ENCODE measurements at places on chromosomes 5 and 9. TPM values are rescaled to one million over a fixed set of nuclear protein-coding genes. Genes with fewer than 3 reads are reported as not detected.

Gene CCL21
- not detected for total RNA-seq

Gene SLC44A1
- 8.2 TPM for total RNA-seq

Gene FGFR4
- total RNA-seq: 1.2 TPM

Gene ARPC5L
- total RNA-seq: 29.3 TPM

Gene ACER2
- 4.2 TPM for total RNA-seq

Gene IL33
- total RNA-seq: not detected

Gene SPINK4
- not detected for total RNA-seq

Gene PCDHGA4
- total RNA-seq: 0.21 TPM

Gene BTNL8
- not detected for total RNA-seq

Gene PAEP
- total RNA-seq: not detected

Gene SLC6A19
- not detected for total RNA-seq

Gene HAVCR2
- 27.3 TPM for total RNA-seq

Gene GPR150
- 0.42 TPM for total RNA-seq

Gene SMIM33
- total RNA-seq: not detected

Gene ATP6V1G1
- total RNA-seq: 265 TPM

Gene FRMPD1
- total RNA-seq: not detected

Gene PCSK1
- total RNA-seq: not detected

Gene TGFBI
- 159 TPM for total RNA-seq

Gene SEC16A
- total RNA-seq: 38.0 TPM

Gene AK1
- 3.7 TPM for total RNA-seq

Gene VCAN
- total RNA-seq: 549 TPM

Gene PTPDC1
- 3.9 TPM for total RNA-seq

Gene DMRTA1
- total RNA-seq: under 0.01 TPM

Gene RALGPS1
- total RNA-seq: 8.2 TPM

Gene TAF11L11
- not detected for total RNA-seq

Gene NOXA1
- 2.2 TPM for total RNA-seq

Gene CACNA1B
- total RNA-seq: under 0.01 TPM

Gene SHISAL2B
- total RNA-seq: not detected

Gene KIF24
- total RNA-seq: 0.21 TPM

Gene PCDHAC2
- not detected for total RNA-seq

Gene RASA1
- 12.0 TPM for total RNA-seq

Gene CCDC171
- total RNA-seq: 1.3 TPM

Gene KIF4B
- total RNA-seq: not detected

Gene GABRG2
- total RNA-seq: under 0.01 TPM

Gene PCA3
- under 0.01 TPM for total RNA-seq

Gene GNA14
- not detected for total RNA-seq

Gene F2R
- 14.2 TPM for total RNA-seq

Gene PCDHGB7
- total RNA-seq: 0.31 TPM

Gene TSSK1B
- total RNA-seq: 0.10 TPM

Gene PNPLA7
- total RNA-seq: 2.3 TPM

Gene PCDHB2
- total RNA-seq: 0.10 TPM

Gene GDA
- total RNA-seq: not detected

Gene SLCO6A1
- total RNA-seq: not detected

Gene ENHO
- total RNA-seq: 0.63 TPM

Gene TMEM215
- total RNA-seq: not detected

Gene PCDHGA7
- 0.42 TPM for total RNA-seq

Gene ACSL6
- 24.8 TPM for total RNA-seq

Gene TMEM174
- total RNA-seq: not detected

Gene GZMA
- 34.8 TPM for total RNA-seq

Gene TAF11L9
- not detected for total RNA-seq

Gene VAV2
- total RNA-seq: 4.5 TPM

Gene COL15A1
- total RNA-seq: not detected

Gene FAM81B
- 1.8 TPM for total RNA-seq

Gene ANKDD1B
- 0.52 TPM for total RNA-seq

Gene ZFR
- total RNA-seq: 91.8 TPM

Gene SIMC1
- total RNA-seq: 11.5 TPM

Gene GARIN3
- not detected for total RNA-seq

Gene TRPM6
- total RNA-seq: 0.31 TPM

Gene CDH9
- 0.10 TPM for total RNA-seq

Gene MLLT3
- 61.1 TPM for total RNA-seq

Measured in mononuclear cell (primary cell).